ENCODE measurements at places on chromosomes 16 and 17.

GRCh38 chr16:49078104-49078503 lies 203.5 kb downstream of the CBLN1 start:
- no peak for DNase-seq

GRCh38 chr17:42202696-42203095 lies 8.4 kb upstream of the GHDC start:
- no peak for DNase-seq

DNA sequence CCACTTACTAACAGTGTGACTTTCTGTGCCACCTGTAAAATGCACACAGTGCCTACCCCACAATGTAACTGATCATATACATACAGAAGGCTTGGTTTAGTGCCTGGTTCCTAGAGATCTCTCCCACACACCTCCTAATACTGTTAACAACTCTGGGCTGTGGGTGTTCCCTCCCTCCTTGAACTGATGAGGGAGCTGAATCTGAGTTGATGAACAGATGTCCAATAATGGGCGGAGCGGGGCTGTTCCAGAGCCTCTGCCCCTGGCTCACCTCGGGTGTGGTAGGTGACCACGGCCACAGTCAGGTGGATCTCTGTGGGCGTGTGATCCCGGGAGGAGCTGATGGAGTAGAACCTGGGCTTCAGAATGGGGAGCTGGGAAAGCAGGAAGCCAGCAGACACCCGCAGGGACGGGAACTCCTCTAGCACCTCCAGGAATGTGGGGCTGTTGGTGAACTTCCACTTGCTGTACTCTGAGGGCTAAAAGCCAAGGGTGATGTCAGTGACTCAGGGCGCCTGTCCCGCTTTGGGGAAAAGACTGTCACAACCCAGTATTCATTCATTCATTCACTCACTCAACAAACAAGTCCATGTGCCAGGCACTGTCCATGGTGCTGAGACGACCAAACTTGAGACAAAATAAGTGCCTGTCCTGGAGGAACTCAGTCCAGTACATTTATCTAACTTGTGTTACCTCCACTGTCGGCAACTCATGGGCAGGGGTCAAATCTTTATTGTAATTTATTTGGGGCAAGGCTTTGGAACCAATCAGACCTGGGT lies 37.6 kb downstream of the NOS2 start:
- DNase-seq: peak; percentile 23

GRCh38 chr17:33778505-33779233 lies 476.4 kb upstream of the CCL2 start:
- DNase-seq: no peak

- DNase-seq: no peak
Measured at GRCh38 chr17:50058296-50058953, 2.5 kb downstream of the ITGA3 start.

DNA sequence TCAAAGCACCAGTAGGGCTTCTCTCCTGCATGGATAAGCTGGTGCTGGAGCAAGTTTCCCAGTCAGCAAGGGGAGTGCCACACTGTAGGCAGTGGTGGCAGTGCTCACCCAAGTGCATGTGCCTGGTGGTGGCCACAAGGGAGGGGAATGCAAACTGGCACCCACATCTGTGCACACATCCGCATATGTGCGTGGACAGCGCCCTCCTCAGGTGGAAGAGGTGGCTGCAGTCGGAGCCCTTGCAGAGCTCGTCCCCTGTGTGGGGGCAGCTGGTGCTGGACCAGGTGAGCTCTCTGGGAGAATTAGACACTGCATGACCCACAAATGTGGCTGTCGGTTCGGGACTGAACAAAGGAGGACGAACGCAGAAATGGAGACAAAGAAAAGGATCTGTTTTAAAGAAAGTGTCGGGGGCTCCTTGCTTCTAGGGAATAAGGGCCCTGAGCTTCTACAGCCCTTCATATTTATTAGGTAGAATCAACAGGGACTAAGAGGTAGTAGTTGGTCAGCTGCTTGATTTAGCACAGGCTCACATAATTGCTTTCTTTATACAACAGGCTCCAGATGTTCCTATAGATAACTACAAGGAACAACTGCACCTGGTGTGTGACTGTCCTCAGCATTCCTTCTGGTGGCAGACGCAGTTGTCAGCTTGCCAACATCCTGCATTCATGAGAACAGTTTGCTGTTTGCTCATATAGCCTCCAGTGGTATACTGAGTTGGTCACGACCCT lies 5.3 kb upstream of the ZNF689 start:
- DNase-seq: peak; percentile 64

DNA sequence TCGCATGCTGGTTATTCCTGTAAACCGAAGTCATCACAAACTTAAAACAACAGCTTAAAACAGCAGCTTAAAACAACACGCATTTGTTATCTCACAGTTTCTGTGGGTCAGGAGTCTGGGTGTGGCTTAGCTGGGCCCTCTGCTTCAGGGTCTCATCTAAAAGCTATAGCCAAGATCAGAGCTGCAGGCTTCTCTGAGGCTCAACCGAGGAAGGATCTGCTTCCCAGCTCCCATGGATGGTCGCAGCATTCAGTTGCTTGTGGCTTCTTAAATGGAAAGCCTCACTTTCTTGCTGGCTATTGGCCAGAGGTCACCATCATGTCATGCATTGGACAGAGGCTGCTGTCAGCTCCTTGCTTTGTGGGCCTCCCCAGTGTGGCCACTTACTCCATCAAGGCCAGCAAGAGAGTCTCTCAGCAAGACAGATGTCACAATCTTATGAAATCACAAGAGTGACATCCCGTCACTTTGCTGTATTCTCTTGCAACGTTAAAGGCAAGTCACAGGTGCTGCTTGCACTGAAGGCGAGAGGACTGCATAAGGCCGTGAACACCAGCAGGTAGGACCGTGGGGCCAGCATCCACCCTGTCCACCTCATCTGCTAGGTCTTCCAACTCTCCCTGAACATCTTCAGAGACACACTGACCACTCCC lies 117.9 kb upstream of the TNRC6C start:
- DNase-seq: no peak

- DNase-seq: no peak
Measured at GRCh38 chr16:72854267-72854959, 193.5 kb downstream of the ZFHX3 start.

DNA sequence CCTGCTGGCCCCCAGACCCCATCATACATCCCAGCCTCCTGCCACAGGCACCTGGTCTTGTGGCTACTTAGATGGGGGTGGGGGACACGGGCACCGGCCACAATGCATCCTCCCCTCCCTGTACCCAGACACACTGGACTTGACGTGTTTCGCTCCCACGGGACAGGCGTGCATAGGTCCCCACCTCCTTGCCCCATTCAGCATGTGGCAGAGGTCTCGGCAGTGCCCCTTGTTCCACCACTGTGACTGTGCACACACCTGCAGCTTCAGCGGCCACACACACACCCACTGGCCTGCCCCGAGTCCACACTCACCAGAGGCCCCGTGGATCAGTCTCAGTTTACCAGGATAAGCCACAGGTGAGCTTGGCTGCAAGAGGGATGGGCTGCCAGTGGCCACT lies 109.6 kb downstream of the ENGASE start:
- no peak for DNase-seq

GRCh38 chr16:57240851-57241250 lies 4.2 kb upstream of the ARL2BP start:
- DNase-seq: no peak

DNA sequence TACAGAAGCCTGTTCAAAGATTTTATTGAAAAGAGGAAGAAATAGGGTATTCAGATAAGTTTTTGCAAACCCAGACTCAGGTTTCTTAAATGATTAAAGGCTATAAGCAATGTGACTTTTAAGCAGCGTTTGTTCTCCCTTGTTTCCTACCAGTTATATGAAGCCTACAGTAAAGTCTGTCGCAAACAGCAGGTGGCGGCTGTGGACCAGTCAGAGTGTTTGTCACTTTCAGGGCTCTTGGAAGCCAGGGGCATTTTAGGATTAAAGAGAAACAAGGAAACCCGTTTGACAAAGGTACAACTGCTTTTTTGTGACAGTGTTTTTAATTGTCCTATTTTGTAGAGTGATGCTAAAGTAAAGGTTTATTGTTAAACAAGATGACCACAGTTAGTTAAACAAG lies 7.7 kb upstream of the RARA start:
- DNase-seq: no peak

GRCh38 chr17:2937331-2938003 lies 125.9 kb downstream of the OR1D5 start:
- peak; percentile 19 for DNase-seq

GRCh38 chr17:11551442-11551841 lies 46.8 kb upstream of the DNAH9 start:
- DNase-seq: no peak

- no peak for DNase-seq
Measured at GRCh38 chr16:80541306-80541694, 507 bp downstream of the DYNLRB2 start.

DNA sequence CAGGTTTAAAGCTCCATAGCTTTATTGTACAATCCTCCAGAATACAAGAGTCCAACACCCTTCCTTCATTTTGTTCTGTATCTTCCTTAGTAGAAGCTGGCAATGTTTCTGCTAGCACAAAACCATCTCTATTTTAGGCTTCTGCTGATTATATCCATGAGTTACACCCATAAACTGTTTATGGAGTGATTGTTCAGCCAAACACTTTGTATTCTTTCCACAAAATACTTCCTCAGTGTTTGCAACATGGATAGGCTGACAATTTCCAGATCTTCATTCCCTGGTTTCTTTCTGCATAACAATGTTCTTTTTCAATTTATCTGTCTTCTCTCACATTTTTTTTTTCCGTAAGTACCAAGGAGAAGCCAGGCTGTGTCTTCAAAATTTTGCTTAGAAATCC lies 839.9 kb upstream of the CDH8 start:
- no peak for DNase-seq

GRCh38 chr17:6494239-6494941 lies 50.1 kb downstream of the PIMREG start:
- no peak for DNase-seq

DNA sequence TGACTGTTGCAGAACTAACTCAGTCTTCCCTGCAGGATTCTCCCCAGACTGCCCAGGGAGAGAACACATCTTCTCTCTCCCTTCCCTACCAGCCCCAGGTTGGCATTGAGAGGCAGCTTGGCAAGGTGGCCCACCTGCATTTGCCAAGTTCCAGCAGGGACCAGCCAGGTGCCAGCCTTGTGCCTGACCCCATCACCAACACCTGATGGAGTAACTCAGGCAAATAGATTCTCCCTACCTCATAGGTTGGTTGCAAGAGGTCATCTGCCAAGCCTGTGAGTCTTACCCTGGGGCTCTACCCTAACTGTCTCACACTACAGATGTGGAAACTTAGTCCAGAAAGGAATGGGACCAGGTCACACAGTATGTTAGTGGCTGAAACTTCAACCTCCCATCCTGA lies 20.4 kb downstream of the BEAN1 start:
- DNase-seq: no peak

GRCh38 chr16:86854058-86854621 lies 275.8 kb downstream of the FOXL1 start:
- DNase-seq: no peak

GRCh38 chr16:67734731-67735201 lies 15.7 kb upstream of the GFOD2 start:
- DNase-seq: no peak

GRCh38 chr17:82021900-82022309 lies 773 bp downstream of the CENPX start:
- peak; percentile 44 for DNase-seq

DNA sequence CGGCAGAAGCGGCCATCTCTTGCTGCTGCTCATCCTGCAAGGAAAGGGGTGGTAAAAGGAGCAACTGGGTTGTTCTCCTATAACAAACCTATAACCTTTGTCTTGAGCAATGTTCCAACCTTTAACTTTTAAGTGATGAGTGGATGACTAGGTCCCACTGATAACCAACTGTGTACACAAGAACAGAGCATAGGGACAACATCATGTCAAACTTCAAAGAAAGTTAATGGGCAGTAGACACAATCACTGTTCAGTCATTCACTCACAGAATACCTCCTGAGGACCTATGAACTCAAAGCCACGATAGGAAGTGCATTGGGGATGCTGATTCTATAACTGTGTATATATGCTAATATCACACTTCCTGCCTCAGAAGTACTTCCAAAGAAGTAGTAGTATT lies 21.6 kb downstream of the CFAP97D1 start:
- no peak for DNase-seq

DNA sequence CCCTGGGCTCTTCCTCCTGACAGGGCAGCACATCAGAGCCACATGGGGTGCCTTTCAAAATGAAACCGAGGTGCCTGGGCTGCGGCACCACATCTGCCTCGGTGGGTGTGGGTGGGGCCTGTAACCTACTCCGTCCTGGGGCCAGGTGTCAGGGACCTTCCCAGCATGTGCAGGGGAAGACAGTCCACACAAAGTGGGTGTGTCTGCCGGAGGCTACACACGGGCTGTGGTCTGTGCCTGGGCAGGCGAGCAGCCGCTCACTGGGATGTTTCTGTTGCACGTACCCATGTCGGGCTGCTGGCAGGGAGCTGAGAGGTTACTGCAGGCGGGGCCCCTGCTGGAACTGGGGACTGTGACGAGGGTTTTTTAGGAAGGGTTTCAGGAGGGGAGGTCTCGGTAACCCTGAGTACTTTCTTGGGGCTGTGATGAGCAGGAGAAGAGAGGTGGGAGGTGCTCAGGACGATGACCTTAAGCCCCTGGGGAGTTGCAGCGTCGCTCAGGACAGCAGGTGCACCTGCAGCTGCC lies 351.2 kb downstream of the SEC14L1 start:
- no peak for DNase-seq

DNA sequence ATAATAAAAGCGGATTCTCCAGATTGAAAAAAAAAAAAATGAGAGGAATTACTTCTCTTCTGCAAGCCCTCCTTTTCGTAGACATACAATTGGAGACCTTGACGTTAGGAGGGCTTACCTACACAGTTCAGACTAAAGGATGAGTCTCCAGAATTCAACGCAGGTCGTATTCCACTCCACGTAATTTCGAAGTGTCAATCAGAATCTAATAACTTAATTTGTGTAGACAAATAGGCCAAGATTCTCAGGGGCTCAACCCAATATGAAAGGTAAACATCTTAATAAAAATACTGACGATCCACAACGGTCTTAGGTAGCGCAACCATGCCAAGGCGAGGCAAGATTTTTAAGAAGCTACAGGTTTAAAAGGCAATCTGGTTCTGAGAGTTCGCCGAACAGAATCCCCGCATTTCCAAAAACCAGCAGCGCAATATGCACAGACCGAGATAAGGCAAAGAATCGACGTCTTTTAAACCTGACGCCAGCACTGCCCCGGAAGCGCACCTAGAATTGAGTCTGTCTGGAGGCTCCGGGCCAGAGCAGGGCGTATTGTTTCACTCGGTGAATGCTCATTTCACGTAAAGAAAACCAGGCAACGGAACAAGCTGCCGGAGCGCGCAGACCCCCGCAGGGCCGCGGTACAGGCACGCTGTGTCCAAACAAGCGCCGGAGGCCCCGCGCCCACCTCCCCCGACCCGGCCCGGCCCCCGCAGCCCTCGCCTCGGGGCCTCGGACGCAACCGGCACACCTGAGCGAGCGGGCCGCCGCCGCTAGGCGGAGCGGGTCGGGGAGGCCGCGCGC lies 623 bp downstream of the MBTPS1 start:
- peak; percentile 81 for DNase-seq

- no peak for DNase-seq
Measured at GRCh38 chr16:89693931-89694783, 7.3 kb downstream of the SPATA2L start.

Data from NCI-H69 (cell line).